ENCODE measurements at places on chromosomes 3 and 15.

- DNase-seq = no peak
Observed at GRCh38 chr3:58288011-58288728, 17.9 kb upstream of the RPP14 start.

DNA sequence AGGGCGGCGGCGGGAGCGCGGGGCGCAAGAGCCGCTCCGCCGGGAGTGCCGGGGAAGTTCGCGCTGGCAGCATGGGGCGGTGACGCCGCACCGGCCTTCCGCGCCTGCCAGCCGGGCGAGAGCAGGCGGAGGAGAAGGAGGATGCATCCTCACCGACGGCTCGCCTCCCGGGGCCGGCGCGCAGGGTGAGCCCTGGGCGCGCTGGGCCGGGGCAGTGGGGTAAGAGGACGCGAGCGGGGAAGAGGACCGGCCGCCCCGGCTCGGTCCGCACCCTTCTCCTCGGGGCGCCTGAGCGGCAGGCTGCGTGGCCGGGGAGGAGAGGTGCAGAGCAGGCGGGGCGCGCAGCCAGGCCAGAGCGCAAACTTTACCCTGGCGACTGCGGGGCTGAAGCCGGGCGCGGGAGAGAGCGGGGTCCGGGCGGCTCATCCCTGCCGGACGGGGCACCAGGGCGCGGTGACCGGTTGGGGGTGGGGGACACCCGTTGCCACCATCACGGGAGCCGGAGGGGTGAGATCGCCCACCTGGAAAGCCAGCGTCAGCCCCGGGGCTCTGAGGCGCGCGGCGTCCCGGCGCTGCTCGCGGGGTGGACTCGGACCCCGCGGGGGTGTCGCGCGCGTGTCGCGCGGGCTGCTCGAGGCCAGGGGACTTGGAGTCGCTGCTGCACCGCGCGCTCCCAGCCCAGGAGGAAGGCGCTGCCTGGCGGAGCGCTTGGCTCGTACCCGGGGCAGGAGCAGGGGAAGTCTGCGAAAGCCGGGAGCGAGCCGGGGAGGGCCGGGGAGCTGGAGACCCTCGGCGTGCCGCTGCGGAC is 542 bp downstream of the GABRA5 start:
- no peak for DNase-seq

DNA sequence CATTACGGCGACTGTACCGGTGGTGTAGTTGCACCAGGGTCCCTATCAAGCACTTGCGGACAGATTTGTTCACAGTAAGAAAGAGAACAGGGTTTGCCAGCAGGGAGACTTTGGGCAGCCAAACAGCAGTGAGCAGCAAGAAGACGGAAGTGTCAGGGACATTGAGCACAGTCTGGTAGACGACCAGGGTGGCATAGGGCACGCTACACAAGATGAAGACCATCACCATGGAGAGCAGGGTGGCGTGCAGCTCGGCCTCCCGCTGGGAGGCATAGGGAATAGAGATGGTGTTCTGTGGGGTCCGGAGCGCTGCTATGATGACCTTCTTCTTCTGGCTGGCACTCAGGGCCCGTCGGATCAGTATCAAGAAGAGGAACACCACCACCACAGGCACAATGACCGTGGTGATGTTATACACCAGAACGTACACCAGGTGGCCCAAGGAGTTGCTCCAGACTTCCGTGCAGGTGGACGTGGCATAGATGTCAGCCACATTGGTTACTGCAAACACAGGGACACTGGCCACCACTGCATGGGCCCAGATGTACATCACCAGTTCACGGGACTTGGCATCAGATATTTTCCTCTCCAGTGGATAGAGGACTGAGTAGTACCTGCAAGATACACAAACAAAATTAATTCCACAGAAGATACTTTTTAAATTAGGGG is 19.1 kb upstream of the FSIP1 start:
- DNase-seq = no peak

DNA sequence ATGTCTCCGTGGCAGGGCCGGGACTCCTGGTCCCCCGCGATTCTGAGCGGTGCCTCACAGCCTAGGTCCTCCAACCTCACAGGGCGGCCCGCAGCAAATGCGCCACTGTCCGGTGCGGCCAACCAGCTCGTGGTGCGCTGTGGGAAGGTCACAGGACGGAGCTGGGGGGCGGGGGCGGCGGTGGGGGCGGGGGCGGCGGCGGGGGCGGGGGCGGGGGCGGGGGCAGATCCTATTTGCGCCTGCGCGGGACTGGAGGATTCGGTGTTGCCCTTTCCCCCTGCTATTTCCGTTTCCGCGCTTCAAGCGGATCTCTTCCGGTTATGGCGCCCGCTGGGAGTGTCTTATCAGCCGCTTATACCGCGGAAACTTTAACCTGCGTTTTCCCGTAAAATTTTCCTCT is 106.7 kb upstream of the SNRPN start:
- DNase-seq = no peak

- peak; percentile 61 for DNase-seq
Observed at GRCh38 chr15:73305331-73306211, 63.2 kb downstream of the HCN4 start.

Data from NCI-H2107 (cell line).